ENCODE measurements at places on chromosomes 16 and 17.

GRCh38 chr16:26987597-26988010 is 79.1 kb upstream of the C16orf82 start:
- DNase-seq: no peak

GRCh38 chr17:67098006-67098405 is 53.7 kb downstream of the CACNG1 start:
- no peak for DNase-seq

DNA sequence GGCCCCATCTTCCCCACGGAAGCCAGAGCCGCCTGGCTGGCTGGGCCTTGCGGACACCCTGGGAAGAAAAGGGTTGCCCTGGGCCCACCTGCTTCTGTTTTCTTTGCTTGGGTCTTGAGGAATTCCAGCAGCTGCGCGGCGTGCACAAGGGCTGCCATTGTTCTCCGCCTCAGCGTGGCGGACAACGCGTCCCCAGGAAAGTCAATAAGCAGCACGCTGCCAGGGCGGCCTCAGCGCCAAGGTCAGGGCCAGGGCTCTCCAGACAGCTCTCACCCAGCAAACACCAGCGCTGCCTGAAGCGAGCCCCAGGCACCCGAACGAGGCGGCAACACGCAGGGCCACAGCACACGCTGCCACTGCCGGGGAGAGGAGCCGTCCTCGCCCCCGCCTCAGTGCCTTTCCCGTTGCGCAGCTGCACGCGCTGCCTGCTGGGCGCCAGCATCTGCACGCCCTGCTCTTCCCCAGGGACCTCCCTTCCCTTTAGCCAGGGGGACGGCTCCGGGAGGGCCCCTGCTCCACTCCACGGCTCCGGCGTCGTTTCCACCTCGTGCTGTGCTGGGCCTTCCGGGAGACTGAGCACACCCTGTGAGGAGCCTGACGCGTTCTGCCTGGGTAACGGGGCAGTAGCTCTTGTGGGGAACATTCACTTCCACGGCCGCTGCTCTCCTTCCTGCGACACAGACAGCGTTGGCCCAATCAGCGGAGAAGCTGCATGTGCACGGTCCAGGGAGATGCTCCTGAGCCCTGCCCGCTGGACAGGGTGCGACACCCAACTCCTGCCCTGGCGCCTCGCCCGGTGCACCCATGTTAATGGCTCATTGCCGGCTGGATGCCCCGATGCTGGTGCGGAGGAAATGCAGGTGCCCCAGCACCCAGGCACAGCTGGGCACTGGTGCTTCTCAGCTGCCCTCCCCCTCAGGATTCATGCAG is 57.8 kb downstream of the LMF1 start:
- DNase-seq: no peak

DNA sequence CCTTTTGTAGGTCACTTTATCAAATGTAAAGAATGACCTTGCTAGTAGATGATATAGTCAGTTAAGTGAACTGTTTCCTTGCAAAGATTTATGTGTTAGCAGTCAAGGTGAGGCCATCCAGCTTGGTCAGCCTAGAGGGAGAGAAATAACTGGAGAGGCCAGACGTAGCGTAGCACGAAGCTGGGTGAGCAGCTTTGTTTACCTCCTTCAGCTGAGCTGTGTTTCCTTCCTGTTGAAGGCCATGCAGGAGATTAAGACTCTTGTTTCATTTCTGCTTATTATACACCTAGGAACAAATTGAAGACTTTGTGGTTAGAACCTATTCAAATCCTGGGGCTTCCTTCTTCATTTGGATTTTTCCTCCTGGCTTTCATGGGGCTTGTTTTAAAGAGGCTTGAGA is 267.1 kb downstream of the PHKB start:
- DNase-seq: no peak

- DNase-seq: no peak
Measured at GRCh38 chr17:62871291-62871690, 63.2 kb upstream of the MARCHF10 start.

DNA sequence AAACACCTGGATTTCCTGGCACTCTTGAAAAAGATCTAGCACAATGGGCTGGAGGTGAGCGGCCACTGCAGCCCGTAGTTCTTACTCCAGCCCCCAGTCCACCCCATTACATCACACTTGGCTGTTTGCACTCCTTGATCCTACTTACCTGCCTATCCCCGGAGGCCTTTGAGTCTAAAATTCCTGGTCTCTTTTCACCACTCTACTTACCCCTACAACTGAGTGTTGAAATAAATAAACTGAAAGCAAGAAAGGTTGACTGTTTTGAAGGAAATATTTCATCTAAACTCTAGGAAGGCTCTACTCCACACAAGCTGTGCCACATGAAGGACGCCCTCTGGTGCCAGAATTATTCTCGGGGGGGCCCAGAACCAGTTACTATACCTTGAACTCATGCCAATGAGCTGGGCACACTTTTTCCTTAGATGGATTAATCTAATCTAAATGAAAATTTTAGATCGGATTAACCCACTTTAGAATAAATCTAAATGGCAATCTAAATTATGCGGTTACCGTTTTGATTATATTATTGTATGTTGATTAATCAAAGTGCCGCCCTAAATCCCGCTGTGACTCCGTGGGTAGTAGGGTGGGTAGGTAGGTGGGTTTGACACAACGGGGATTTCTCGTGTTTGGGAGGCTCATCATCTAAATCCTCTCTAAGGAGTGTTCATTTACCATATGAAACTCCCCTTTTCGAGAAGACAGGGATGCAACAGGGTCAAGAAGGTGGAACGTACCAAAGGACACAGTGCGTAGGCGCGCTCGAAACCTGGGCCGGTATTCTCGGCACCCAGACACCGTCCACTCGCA is 651 bp upstream of the EIF1 start:
- DNase-seq: peak; percentile 79

DNA sequence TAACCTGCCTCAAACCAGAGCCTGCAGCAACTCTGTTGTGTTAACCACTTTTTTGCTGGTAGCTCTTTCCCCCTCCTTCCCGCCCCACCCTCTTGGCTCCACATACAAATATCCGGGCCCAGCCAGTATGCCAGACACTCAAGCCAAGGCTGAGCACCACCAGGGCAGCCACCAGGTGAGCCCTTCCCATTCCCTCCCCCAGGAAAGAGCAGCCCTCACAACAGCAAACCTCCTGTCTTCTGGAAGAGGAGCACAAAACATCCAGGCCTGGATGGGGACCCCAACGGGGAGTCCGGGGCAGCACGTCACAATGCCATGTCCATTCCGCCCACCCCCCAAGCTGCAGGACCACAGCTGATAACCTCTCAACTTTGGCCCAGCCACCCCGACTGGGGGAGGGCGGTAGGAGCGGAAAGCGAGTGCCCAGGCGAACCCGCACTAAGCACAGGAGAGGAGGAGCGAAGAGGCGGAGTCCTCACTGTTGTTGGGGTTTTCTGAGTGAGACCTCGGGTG is 757 bp downstream of the ORMDL3 start:
- DNase-seq: peak; percentile 76

DNA sequence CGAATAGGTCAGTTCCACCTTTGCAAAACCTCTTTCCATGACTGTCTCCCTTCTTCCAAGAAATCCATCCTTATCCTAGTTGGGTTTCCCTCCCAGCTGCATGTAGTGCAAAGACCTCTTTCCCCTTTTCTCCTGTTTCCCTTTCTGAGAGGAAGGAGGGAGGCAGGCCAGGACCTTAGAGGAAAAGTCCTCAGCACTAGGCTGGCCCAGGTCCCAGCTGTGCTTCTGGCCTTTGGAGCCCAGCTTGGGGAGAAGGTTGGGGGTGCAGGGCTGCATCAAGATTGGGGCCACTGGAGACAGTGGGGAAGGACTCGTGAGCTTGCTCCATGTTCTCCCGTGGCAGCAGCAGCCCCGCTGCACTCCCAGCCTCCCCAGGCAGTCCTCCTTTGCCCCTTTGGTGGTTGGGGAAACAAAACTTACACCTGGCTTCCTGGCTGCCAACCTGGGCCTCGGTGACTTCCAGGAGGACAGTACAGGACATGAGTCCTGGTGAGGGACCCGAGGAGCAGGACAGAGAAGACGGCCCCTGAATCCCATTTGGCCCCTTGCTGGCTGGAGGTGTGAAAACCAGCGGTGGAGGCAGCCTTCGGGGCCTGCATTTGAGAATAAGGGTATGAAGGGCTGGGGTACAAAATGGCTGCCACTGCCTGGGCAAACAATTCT is 481 bp downstream of the HEXIM2 start:
- no peak for DNase-seq

GRCh38 chr16:53849994-53850393 is 146.0 kb downstream of the FTO start:
- DNase-seq: no peak

GRCh38 chr17:76394166-76394565 is 9.8 kb downstream of the SPHK1 start:
- DNase-seq: no peak

GRCh38 chr16:53370827-53371226 is 63.4 kb upstream of the RBL2 start:
- DNase-seq: no peak

DNA sequence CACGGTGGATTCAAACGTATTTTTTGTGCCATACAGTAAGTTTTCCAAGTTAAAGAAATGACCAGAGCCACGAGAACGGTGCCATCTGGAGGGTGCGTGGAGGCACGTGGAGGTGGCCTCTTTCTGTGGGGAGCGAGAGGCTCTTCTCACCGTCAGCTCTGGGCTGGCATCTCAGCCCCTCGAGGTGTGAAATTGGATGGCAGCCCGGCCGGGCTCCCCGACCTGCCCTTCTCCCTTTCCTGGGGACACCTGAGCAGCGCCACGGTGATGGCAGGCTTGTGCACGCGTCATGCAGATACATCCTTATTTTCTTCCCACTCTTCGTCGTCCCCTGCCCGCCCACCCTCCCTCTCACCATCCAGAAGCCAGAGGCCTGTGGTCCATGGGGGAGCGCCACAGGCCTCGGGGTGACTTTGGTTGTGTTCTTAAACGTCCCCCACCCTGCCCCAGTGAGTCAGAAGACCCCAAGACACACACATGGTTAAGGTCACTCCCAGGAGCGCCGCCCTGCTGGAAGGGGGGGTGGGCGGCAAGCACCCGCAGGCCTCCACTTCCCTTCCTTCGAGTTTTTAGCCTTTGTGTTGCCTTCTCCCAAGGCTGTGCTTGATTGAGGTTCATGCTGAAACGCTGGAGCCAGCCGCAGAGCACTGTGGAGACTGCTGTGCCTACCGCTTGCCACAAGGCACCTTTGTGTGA is 109.4 kb downstream of the BANP start:
- DNase-seq: no peak

- DNase-seq: no peak
Measured at GRCh38 chr16:83842291-83842690, 34.5 kb downstream of the HSBP1 start.

- DNase-seq: no peak
Measured at GRCh38 chr16:17446661-17447060, 24.1 kb downstream of the XYLT1 start.

DNA sequence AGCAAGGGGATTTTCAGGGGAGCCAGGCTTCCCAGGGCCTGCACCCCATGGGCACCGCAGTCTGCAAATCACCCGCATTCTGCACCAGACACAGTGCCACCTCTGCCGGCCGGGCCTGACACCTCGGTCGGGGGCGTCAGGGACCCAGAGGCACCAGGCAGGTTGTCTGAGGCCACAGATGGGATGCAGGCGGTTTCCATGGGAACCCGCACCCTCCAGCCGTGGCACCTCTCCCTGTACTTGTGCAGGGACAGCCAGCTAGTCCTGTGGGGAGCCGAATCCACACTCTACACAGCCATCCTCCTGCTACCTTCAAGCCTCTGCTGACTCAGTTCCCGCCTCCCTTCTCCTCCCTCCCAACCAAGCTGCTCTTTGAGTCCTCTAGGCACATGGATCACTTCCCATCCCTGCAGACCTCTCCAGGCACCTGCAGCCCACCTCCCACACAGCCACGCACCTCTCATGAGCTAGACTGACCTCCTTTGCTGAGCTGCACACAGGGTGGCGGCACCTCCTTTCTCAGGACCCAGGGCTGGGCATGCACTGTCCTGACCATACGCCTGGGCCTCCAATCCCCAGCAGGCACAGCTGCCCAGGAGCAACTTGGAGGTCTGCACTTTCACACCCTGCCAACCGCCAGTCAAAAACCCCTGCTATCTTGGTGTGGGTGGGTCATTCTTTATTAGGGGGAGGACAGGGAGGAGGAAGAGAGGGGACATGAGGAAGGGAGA is 119.5 kb downstream of the C16orf78 start:
- no peak for DNase-seq

DNA sequence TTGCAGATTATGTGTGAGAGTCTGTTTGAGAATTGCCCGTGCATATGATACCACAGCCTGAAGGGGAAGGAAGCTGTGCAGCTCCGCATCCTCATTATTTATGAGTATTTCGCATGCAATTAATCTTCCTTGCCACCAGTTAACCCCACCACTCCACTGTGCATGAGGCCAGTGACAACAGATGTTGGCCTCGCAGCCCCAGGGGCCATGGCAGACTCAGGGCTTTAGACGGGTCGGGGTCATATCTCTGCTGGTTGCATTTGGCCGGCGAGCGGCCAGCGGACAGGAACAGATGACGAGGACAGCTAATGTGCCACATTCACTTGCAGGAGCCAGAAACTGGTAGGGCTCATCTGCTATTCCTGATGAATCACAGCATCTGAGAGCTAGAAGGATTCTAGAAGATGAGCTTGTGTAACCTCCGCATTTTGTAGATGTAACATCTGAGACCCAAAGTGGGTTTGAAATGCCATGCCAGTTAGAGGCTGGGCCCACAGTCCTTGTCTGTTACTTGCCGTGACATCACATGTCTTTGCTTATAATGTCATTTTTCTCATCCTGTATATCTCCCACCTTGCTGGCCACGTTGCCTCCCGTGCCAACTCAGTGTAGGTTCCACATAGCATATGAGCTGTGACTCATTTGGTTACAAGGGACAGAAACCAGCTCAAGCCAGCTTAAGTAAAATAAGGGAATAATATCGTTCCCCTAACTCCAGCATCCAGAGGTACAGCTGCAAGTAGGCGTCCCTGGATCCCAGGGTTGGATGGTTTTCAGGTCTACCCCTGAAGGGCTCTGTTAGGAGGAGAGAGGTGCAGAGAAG is 137.2 kb downstream of the SNX29 start:
- DNase-seq: no peak

DNA sequence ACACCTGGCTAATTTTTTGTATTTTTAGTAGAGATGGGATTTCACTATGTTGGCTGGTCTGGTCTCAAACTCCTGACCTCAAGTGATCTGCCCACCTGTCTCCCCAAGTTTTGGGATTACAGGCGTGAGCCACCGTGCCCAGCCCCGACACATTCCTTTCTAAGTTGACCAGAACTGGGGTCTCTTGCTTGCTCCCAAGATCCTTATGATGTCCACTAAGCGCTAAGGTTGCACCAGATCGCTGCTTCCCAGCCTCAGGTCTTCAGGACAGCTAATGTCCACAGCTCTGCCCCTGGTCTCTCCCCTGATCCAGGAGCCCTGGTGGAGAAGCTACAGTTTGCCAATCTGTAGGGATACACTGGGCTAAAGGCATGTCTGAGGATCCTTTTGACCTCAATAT is 29.5 kb downstream of the NSMCE1 start:
- no peak for DNase-seq
